ENCODE measurements at places on chromosomes 2 and 18.

- DNase-seq, result no peak
Observed at GRCh38 chr18:57767259-57768050, 35.7 kb downstream of the ATP8B1 start.

- no peak for DNase-seq
Observed at GRCh38 chr18:55096263-55096951, 137.1 kb upstream of the CCDC68 start.

- DNase-seq, result no peak
Observed at GRCh38 chr2:233031556-233032500, 644 bp upstream of the NEU2 start.

DNA sequence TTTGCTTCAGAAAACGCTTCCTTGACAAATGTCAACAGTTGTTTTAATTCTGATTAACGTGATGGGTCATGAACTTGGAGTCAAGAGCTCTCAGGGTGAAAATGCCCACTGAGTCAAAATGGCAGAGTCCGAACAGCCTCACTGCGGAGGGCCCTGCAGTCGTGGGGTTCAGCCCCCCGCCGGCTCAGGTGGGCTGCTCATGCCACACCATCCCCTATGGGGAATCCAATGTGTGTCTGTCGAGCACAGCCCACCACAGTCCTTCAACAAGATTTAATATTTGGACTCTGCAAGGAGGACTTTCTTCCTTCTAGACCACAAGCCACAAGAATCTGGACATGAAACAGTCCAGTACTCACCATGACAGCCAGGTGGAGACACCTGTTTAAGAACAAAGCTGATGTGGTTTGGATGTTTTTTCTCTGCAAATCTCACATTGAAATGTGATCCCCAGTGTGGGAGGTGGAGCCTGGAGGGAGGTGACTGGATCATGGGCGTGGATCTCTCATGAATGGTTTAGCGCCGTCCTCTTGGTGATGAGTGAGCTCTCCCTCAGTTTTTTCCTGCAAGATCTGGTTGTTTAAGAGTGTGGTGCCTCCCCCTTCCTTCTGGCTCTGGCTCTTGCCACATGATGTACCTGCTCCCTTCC, 201.0 kb downstream of the NDUFA10 start:
- no peak for DNase-seq

DNA sequence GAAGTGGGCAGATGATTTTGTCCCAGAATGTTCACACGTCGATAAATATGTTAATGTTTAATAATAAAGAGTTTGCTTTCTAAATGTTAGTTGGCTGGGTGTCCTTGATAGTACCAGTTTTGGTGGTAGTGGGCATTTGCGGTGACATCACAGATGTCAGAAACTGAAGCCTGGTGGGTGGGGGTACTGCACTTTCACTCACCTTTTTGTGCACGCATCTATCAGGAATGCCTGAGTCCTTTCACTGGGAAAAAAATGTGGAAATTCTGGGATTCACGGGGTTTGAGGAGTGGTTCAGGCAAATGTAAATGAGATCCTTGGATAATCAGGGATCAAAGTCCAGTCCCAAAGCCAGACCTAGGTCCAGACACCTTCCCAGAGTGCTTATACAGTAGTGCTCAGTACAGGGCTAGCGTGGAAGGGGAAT, 3.2 kb downstream of the EPAS1 start:
- no peak for DNase-seq

DNA sequence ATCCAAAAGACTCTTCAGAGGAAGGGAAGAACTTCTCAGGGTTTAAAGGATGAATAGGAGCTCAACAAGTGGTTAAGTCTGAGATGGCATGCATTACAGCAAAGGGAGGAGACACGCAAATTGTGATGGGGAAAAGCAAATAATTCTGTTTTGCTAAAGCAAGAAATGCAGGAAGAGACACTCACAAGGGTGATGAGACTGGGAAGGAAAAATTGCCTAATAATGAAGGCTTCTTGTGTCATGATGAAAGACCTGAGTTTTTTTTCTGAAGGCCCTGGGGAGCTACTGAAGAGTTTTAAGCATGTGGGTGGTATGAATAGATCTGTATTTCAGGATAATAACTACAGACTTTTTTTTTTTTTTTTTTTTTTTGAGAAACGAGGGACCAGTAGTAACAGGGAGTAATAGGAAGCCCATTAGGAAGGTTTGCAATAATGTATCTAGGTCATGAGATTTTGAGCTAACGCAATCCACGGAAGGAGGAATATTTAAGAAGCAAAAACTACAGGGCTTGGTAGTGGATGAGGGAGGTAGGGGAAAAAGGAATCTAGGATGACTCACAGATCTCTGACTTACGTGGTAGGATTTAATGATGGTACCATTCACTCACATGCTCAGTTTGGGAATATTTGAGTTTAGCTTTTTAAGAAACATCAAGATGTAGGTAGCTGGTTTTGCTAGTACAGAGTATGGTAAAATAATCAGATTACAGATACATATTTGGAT, 16.0 kb upstream of the SERPINB3 start:
- DNase-seq, result no peak

DNA sequence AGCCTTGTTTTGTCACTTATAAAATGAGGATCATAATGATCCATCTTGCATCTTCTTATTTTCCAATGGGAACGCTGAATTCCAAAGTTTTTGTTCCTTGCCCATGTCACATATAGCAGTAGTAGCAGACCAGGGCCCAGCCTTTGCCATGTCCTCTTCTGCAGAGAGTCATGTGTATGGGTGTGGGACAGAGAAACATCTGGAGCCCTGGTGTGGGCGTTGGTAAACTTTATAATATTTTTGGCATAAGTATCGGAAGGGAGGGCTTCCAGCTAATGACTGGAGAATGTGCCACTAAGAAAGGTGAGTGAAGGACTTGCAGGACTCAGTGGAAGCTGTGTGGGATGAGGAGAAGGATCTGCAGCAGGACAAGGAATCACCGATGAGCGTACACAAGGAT, 157.2 kb downstream of the NCKAP5 start:
- DNase-seq, result no peak

GRCh38 chr2:176818617-176819016, 394.0 kb upstream of the HNRNPA3 start:
- no peak for DNase-seq

All from stimulated activated CD8-positive, alpha-beta memory T cell treated with anti-CD3 and anti-CD28 coated beads, Interleukin-4, amount 100 ng/mL, for 48 hours (primary cell).